Activated CD8-positive, alpha-beta memory T cell treated with anti-CD3 and anti-CD28 coated beads, Interleukin-2, amount 50 U/mL, for 4 hours (primary cell): ENCODE measurements at places on chromosomes 12 and 14.

DNA sequence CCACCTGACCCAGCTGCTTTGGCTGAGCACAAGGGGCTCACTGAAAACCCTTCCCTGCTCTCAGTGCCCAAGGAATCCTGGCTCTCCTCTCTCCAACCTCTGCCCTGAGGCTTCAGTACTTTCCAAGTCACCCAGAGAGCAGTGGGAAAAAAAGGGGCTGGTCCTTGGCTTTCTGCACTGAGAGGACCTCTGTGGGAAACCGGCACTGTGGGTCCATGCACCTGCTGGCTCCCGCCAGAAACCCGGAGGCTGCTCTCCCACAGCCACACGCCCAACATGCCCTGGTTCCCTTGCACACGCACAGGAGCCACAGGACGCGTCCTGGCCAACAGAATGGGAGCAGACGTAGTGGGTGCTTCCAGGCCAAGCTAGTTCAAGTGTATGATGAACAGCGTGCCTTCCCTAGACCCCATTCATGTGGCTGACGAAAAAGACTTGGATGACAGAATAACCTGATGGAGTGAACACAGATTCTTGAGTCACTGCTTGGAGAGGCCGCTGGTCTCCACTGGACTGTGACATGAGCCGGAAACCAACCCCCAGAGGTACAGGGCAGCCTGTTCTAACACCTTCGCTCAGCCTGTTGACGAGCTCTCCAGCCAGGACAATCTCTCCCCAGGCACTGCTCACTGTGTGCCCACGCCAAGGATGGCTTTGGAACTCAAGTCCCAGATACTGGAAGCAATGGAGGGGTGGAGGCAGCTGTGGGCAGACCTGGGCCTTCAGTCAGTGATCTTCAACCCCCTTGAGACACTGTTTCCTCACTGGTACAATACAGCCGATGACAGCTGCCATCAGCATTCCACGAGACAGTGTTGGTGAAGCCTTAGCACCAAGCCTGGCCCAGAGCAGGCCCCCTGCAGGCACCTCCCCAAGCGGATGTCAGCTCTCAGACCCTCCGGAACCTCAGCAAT, 87.7 kb downstream of the ITPK1 start:
- DNase-seq = no peak

DNA sequence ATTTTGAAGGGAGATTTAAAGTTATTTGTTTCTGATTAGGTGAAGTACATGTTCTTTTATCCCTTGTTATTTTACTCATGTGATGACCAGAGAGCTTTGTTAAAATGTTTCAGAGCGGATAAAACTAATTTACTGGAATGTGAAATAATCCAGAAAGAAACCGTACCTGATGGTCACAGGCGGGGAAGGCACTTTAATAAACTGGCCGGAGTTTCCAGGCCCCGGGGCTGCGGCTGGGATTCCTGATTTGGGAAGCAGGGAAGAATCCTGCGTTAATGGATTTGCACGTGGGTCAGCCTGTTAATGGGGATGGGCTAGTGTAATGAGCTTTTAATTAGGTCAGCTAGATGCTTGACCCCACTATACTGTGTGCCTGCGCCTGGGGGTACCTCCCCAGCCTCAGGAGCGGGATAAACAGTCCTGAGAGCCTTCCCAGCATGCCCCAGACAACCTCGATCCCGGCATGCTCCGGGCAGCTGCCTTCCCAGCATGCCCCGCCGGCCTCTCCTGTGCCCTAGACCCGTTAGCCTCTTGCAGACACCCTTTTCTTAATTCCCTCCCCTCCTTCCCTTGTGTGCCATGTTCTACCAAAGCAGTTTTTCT, 208.6 kb upstream of the CDKN3 start:
- no peak for DNase-seq

- no peak for DNase-seq
Observed at GRCh38 chr12:58087423-58088127, 146.2 kb downstream of the ATP23 start.

GRCh38 chr12:124273630-124274029, 21.3 kb upstream of the RFLNA start:
- DNase-seq = no peak

GRCh38 chr14:51780006-51780692, 80.3 kb upstream of the GNG2 start:
- peak; percentile 74 for DNase-seq

GRCh38 chr14:95663226-95663797, 22.9 kb upstream of the TCL1B start:
- DNase-seq = no peak

GRCh38 chr14:38880643-38881524, 222.2 kb downstream of the SEC23A start:
- no peak for DNase-seq

- no peak for DNase-seq
Observed at GRCh38 chr12:106522708-106523107, 60.1 kb upstream of the RFX4 start.

- DNase-seq = no peak
Observed at GRCh38 chr12:10366875-10367274, 23.0 kb downstream of the KLRK1 start.

GRCh38 chr14:52029881-52030280, 39.0 kb downstream of the NID2 start:
- no peak for DNase-seq

GRCh38 chr14:21534576-21534975, 8.4 kb upstream of the SALL2 start:
- DNase-seq = no peak

DNA sequence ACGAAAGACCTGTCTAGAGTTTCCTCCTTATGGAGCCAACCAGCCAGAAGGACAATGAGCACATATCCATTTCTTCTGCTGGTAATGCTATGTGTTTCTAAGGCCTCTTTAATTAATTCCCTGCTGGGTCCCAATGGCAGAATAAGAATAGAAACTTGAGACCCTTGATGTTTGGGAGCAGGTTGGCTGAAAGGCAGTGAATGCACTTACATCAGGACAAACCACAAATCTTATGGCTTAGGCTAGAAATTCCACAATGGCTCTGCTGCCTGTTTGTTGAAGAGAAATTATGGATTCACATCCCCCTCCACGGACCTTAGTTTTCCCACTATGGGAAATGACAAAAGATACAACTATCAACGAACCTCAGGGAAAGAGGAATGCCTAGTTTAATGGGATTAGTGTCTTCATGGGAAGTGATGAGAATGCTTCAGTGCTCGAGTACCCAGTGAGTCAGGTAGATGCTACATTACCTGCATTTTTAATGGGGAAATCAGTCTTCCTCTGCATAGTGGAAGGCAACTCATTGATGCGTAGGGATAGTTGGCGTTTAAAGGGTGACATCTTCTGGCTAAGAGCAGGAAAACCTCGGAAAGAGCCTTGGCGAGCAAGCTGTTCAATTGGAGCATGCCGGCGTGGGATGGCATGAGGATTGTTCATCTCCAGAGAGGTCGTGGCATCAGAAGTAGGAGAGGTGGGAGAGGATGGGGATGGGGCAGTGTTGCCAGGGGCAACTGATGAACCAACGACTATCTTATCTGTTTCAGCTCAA, 46.5 kb downstream of the PAPLN start:
- DNase-seq = no peak

GRCh38 chr14:77062261-77062660, 33.8 kb upstream of the IRF2BPL start:
- DNase-seq = no peak

DNA sequence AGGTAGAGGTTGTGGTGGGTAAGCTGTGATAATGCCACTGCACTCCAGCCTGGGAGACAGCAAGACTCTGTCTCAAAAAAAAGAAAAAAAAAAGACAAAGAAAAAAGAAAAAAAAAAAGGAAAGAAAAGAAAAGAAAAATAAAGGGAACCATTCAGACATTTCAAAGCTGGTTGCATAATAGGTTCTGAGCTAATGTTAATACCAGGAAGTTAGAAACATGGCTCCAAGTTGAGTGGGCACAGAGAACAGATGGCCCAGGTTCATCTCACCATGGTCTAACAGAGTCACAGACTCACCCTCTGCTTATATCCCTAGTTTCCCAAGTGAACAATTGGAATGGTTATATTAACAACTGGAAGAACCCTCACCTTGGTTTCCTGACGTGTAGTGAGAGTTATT, 17.4 kb upstream of the ZDHHC17 start:
- DNase-seq = no peak

DNA sequence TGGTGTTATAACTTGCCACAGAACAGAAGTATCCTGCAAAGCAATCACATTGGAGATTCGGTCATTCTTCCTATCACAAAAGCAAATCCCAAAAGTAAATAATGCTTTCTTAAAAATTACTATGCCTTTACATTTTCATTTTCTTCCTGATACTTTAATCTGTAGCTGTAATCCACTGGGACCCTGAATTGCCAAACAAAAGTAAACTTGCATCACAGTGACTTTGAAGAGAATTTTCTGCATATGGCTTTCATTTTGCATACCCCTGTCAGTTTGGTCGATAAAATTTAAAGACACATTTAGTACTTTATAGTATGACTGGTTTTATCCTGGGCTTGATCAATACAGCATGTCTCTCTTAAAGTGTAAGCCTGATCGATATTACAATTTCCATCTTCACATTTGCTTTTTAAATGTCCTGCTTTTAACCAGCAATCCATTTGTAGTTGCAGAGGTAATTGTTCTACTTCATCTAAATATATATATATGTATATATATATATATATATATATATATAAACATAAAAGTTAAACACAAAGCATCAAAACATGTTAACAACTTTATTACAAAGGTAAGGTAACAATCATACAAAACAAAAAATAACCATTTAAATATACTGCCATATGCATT, 53.7 kb upstream of the PLEKHA5 start:
- no peak for DNase-seq

DNA sequence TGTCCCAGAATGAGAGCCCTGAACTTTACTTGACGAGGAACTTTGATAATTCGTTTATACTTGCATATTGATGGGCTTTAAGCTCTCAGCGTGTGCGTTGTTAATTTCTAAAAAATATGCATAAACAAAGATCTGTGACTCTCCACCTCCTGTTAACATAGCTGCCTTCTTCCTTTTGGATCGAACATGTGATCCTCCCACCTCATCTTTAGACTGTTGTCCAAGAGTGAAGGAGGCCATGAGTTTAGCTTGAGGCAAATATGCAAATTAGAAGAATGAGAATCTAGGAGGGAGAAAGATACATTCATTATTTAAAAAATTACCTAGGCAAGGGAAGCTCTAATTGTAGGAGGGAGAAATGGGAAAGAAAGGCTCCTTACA, 617 bp downstream of the TTC8 start:
- no peak for DNase-seq

DNA sequence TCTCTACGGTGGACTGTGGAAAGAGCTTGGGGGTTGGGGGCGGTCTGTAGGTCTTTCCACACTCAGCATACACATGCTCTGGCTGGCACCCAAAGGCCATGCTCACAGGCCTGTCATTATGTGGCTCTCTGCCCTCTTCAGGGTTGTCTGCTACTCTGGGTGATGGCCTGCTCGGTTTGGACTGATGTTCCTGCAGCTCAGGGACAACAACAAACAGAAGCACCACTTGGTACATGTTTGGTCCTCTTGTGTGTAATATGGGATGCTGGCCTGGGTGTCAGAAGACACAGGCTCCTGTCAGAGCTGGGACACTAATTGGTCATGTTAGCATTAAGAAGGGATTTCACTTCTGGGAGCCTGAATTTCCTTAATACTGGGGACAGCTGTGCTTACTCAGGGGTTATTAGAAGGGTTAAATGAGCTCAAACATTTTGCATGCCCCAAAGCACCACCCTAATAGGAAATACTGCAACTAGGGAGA, 32.7 kb upstream of the SELPLG start:
- no peak for DNase-seq

DNA sequence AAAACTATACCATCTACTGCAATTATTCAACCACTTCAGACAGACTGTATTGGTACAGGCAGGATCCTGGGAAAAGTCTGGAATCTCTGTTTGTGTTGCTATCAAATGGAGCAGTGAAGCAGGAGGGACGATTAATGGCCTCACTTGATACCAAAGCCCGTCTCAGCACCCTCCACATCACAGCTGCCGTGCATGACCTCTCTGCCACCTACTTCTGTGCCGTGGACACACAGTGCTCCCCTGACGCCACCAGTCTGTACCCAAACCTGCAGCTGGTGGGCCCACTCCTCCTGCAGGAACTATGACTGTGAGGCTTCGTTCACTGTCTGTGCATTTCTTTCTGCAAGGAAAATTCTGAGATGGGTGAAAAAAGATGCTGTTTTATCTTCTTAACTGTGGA, 284.7 kb downstream of the DAD1 start:
- DNase-seq = no peak

DNA sequence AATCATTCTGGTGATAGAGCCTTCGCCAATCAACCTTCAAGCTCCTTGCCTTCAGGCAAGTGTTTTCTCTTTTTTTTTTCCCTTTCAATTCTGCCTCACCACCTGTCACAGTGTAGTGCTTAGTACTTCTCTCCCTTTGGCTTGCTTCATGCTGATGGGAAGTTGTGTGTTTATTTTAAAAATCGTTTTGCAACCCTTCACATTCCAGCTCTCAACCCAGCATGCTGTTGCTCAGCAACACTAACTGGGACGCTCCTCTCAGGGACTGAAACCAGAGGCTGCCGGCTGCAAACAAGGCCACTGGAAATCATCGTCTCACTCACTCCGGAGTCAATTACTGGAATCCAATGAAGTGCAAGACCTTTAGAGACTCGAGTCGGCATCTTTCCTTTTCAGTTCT, 342.7 kb downstream of the PRKD1 start:
- DNase-seq = no peak

DNA sequence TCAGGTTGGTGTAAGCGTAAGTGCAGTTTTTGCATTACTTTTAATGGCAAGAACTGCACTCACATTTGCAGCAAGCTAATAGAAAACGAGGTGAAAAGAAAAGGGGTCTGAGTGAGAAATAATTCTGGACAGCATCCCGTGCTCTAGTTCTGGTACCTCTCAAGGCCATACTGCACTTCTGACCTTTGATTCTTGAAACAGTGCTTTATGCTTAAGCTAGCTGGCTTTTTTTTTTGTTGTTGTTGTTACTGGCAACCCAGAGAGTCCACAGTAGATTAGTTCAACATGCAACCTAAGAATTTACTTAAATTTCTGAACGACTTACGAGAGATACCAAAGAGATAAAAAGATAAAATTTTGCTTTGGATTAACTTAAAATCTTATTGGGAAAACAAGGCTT, 75.2 kb upstream of the PRKD1 start:
- DNase-seq = no peak

GRCh38 chr12:108337235-108338223, 1.6 kb downstream of the CMKLR1 start:
- no peak for DNase-seq

DNA sequence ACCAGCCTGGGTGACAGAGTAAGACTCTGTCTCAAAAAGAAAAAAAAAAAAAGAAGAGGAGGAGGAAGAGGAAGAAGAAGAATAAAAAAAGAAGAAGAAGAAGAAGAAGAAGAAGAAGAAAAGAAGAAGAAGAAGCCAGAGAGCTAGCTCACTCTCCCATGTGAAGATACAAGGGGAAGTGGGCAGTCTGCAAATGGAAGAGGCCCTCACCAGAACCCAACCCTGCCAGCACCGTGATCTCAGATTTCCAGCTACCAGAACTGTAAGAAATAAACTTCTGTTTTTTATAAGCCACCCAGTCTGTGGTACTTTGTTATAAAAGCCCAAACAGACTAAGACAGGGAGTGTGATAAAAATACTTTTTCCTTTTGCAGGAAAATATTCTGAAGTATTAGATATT, 130.7 kb downstream of the ETNK1 start:
- no peak for DNase-seq

GRCh38 chr12:119704065-119704747, 36.3 kb downstream of the PRKAB1 start:
- no peak for DNase-seq

- no peak for DNase-seq
Observed at GRCh38 chr12:97200181-97200580, 262.4 kb upstream of the RMST start.
